NCI-H774 (cell line): ENCODE measurements at places on chromosomes 16 and 17.

GRCh38 chr17:9367156-9367555, 208.5 kb downstream of the STX8 start:
- no peak for DNase-seq

DNA sequence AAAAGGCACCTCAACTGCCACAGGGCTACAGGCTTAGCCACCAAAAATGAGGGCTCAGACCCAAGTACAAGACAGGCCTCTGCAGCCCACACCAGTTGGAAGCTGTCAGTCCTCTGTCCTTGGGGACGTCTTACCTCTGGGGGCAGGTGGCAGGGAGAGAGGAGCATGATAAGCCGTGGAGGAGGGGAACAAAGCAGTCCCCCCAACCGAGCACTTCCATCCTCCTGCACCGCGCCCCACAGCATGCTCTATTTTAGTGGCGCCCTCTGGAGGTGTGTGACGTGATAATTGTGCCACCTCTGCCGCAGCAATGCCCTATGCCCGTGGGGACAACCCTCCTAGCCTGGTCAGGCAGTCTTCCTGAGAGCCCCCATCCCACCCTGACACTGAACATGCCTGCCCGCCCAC, 13.6 kb downstream of the G6PC3 start:
- DNase-seq = no peak

DNA sequence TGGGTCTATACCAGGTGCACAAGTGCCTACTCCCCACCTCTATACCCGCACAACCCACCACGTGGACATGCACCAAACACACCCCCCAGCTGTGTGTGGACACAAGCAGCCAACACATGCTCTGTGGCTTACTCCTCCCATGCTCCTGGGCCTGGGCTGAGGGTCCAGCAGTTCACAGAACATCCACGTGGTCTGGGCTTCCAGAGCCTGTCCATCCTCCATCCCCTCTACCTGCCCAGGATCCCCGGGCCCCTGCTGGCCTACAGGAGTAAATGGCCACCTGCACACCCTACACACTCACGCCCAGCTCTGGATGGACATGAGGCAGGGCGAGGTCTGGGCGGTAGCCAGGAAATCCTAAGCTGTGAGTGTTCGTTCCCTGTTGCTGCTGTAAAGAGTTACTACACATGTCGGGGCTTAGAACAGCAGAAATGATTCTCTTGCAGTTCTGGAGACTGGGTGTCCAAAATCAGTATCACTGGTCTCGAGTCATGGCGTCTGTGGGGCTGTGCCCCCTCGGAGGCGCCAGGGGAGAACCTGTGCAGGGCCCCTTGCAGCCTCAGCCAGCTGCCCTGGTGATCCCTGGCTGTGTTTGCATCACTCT, 15.0 kb upstream of the RAI1 start:
- DNase-seq = no peak

- DNase-seq = no peak
Observed at GRCh38 chr17:1562176-1562643, 382 bp downstream of the PITPNA start.

DNA sequence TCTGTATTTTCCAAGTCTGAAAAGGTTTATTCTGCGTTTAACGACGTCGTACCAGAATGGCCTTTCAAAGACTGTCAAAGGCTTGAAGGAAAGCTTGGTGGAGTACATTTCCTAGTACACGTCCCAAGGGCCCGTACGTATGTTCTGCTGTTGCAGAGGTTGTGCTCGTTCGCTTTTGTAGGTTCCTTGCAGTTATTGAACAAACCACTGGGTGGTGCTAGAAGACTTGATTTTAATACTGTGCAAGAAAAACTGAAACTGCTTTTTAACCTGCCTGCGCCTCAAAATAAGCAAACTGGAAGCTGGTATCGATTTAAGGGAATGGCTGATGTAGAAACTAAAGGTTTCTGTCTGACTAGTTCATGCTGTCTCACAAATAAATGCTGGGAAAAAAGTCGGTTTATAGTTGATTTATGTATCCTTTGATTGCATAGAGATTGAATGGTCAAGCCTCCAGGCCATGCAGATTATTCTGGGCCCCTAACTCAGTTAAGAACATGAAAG, 54.6 kb downstream of the USP10 start:
- peak; percentile 42 for DNase-seq

DNA sequence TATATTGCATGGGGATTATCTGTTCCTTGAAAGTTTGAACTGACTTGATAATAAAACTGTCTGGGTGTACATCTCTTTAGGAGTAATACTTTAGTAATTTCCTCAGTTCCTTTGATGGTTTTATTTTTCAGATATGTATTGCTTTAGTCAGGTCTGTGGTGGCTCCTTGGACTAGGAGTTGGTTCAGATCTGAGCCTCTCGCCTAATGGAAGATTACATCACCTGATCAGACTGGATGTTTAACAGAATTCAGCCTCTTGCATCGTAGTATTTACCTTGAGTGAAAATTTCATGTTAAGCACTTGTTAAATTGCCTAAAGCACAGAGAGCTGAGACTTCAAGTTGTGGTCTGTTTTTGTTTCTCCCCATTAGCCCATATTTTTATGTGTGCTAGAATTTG, 267.3 kb downstream of the MAP2K4 start:
- no peak for DNase-seq

GRCh38 chr17:30363715-30364202, 15.0 kb upstream of the CPD start:
- no peak for DNase-seq

DNA sequence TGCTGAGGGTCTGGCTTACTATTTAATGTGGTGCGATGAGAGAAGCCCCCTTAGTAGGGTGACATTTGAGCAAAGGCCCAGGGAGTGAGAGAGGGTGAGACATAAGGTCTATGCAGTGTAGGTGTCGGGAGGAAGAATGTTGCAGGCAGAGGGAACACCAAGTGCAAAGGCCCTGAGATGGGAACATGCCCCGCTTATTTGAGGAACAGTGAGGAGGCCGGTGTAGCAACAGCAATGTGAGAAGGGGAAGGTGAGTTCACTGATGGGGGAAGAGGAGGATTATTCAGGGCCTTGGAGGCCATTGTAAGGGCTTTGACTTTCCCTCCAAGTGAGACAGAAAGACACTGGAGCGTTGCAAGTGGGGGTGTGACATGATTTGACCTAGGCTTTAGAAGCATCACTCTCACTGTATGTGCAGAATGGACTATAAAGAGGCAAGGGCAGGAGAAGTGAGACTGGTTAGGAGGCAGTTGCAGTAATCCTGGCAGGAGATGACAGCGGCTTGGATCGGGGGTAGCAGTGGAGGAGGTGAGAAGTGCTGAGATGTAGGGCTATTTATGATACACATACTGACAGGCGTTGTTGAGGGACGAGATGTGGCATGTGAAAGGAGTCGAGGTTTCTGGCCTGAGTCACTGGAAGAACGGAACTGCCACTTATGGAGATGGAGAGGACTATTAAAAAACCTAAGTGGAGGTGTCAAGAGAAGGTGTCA, 145.3 kb downstream of the SPECC1 start:
- DNase-seq = no peak

- no peak for DNase-seq
Observed at GRCh38 chr16:11613381-11614303, 26.9 kb upstream of the LITAF start.

DNA sequence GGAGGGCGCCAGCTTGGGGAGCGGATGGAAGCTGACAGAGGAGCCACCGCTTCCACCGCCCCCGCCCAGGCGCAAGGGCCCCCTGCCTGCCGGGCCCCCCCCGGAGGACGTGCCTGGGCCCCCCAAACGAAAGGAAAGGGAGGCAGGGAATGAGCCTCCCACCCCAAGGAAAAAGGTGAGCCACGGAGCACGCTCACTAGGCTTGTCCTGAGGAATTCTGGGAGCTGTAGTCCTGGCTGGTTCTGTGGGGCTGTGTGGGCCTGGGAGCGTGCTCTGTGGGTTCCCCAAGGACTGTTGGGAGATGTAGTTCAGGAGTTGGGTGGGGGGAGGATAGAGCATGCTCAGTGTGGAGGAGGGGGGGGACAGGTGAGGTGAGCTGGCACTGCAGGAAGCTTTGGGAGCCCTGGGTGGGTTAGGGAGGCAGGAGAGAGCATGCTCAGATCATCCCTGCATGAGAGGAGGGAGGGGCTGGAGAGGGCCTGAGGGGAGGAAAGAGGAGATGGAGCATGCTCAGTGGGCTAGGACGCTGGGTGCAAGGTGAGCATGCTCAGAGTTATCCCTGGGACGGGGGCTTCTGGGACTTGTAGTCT, 4.5 kb downstream of the FBXL19 start:
- DNase-seq = peak; percentile 89

DNA sequence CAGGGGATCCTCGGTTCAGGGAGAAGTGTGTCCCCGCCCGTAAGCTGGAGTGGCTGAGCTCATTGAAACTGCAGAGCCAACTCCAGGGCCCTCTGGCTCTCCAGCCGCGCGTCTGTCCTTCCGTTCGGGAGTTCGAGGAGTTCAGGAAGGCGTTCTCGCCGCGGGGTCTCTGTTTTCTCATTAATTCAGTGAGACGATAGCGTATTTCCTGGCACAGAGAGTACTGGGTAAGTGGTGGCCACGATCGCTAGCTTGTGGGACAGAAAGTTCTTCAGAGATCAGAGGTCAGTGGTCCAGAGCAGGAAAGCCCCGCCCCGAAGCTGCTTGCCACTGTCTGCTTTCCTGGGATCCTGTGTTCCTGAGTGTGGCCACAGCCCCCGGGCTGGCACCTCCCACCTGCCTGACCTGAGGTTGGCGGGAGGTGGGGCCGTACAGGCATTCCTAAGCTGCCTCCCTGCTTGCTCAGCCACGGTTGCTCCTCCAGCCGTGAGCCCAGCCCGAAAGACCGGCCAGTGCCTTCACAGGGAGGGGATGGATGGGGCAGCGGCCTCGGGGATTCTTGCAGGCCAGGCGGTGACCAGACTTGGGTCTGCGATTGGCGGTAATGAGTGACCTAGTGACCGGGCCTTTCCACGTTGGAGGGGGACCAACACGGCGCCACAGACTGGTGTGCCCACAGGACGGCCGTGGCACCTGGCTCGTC, 8.9 kb downstream of the BAIAP2 start:
- DNase-seq = no peak

- no peak for DNase-seq
Observed at GRCh38 chr17:77208856-77209255, 68.1 kb downstream of the SEC14L1 start.

DNA sequence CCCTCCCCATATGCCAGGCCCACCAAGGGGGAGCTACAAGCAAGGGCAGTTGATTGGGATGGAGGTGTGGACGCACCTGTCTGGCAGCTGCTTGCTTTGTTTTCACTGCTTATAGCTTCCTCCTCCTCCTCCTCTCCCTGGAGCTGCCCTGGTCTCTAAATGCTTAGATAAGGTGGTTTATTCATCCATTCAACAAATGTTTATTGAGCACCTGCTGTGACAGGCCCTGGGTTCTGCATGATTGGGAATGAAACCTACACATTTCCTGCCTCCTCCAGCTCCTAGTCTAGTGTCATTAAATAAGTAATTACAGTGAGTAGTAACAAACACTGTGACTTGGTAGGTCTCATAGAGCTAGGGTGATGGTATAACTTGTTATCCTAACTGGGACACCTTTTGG, 17.4 kb upstream of the MAP3K14 start:
- peak; percentile 89 for DNase-seq

GRCh38 chr16:19829844-19830692, 54.6 kb downstream of the GPRC5B start:
- no peak for DNase-seq

GRCh38 chr16:74758801-74759200, 15.8 kb downstream of the FA2H start:
- DNase-seq = no peak

DNA sequence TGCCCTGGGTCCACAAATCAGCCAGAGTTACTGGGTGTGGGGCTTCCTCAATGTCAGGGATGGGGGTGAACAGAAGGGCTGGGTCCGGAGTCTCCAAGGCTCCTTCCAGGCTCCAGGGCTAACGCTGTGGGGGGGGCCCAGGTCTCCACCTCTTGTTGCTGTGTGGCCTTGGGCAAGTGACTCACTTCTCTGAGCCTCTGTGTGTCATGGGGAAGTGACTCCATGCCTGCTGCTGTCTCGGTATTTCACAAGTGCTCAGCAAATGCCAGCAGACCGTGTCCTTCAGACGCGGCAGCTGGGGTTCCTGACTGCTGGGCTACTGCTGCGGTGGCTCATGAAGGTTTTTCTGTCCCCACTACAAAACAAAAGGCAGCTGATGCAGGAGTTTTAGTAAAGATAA, 26.6 kb downstream of the JPH3 start:
- no peak for DNase-seq

- peak; percentile 21 for DNase-seq
Observed at GRCh38 chr16:66483689-66484452, 56.8 kb downstream of the BEAN1 start.

DNA sequence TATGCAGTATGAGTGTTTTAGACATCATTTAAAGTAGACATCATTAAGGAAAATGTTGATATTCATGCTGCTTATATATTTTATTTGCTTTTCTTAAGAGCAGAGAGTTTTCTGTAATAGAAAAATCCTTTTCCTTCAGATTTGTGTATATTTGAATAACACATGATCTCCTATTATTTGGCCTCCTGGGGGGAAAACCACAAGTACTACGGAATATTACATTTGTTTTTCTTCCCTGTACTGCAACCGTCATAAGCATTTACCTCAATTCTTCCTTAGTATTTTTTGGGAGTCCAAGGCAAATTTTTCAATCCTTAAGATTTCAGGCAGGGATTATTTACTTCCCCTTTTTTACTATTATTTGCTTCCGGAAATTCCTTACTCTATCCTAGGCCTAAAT, 6.0 kb downstream of the RSPRY1 start:
- no peak for DNase-seq

DNA sequence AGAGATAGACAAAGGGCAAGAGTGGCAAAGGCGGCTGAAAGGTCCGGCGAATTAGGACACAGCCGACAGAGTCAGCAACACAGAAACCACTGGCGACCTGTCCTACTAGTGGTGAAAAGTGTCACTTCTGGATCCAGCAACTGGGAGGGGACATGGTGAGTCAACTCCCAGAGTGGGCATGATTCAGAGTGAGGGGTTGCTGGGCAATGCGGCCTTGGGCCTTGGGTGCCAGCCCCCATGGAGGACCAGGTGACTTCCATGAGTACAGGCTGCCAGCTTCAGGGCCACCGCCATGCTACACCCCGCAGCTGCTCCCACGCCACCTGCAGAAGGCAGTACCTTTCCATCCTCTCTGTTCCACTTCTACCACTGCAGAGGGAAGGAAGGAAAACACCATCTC, 110.6 kb downstream of the ZFHX3 start:
- DNase-seq = no peak

- DNase-seq = no peak
Observed at GRCh38 chr17:17386094-17386800, 83.1 kb downstream of the NT5M start.
